WERI-Rb-1 (cell line): ENCODE measurements at places on chromosomes 3 and 15.

- DNase-seq, result no peak
Measured at GRCh38 chr3:114904633-114905032, 242.5 kb downstream of the ZBTB20 start.

DNA sequence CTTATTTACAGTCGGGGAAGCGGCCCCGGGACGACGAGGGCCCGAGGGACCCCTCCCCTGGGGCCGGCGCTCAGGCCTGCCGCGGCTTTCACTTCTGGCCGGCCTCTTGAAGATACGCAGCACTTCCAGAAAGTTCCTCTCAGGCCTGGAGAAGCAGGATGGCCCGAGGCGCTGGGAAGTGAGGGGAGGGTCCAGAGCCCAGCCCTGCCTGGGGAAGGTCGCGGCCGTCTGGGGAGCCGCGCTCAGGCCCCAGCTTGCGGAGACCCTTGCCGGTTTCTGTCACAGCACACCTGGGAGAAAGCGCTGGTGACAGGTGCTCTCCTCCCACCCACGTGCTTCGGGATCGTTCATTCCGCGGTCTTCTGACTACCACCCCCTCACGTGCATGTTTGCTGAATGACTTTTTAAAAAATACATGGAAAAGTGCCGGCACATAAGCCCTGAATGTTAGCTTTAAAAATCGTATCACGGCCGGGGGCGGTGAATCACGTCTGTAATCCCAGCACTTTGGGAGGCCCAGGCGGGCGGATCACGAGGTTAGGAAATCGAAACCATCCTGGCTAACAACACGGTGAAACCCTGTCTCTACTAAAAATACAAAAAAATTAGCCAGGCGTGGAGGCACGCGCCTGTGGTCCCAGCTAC, 727 bp upstream of the TM2D3 start:
- peak; percentile 12 for DNase-seq

GRCh38 chr3:144763878-144764454, 792.3 kb downstream of the DIPK2A start:
- no peak for DNase-seq

DNA sequence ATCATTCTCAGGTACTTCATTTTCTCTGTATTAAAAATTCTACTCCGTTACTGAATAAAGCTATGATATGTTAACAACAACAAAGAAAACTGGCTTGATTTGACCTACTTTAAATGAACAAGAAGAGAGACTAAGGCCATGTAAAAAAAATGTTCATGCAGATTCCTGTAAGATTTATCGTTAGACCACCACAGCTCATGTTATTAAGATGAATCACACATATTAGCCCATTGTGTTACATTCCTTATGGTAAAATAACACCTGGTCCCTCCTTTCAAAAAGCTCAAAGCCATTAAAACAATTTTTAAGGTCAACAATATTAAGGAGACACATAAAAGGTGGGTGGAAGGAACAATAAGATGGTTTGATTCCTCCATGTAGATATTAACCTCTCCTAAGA, 6.3 kb downstream of the THOC7 start:
- DNase-seq, result no peak

DNA sequence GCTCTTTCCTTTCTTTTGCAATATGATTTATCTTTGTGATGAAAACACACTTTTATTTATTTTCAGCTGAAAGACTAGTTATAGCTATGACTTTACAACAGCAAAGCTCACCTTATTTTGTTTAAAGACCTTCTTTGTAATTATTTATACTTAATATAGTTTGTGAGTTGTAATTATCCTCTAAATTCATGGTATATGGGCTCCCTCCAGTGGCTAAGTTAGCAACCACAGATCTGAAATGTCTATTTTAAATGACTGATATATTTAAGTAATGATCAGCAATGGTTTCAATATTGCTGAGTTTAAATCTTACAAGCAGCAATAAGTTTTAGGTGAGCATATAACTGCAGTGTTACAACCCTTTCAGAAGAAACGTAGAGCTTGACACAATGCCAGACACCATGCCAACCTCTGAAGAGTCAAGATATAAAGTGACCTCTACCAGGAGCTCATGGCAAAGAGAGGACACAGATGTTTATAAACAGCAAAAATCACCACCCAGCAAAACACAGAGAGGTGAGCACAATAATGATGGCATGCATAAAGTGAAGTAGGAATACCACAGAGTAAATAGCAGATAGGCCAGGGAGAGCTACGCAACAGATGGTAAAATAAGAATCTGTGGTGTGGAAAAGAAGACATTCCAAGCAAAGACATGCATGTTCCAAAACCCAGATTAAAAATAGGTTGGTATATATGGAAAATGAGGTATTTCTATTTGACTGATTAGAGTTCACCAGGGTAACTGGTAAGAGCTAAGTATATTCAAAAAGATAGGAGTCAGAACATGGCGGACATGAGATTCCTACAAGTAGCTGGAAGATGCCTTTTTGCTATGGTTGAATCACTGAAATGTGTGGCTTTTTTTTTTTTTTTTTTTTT, 143.7 kb upstream of the ZNF385D start:
- DNase-seq, result no peak

GRCh38 chr3:66457252-66457651, 43.6 kb downstream of the LRIG1 start:
- no peak for DNase-seq

DNA sequence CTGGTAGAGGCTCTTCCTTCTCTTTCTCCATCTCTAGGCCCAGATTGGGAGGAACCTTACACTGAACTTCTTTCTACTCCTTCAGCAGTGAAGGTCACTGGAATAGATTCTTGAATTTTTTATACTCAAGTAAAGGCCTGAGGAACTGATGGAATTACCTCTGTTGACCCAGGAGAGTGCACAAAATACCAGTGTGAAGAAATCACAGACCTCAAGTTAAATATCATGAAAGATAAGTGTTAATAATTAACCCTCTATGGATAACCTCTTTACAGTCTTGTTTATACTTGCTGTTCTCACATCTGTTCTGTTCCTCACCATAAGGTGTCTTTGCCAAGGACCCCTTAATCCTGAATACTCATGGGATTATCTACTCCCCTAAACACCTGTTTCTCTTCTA, 244.4 kb upstream of the STAC start:
- DNase-seq, result no peak

- DNase-seq, result no peak
Measured at GRCh38 chr15:33154351-33155166, 40.0 kb downstream of the FMN1 start.

DNA sequence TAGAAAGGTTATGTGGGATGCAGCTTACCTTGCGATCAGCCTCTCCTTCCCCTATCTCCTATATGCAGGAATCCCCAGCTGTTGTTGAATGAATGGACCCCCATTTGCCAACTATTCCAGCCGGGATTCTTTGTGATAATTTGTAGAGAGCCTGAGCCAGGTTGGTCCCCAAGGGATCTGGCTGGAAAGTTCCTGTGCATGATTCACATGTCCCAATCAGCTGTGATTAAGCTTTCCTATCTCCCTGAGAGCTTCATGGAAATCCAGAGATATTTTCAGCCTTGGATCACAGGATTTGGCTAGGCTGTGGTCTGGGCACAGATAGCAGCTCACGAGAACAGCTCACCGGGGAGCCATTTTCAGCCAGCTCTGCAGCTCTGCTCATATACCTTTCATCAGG, 76.7 kb downstream of the ARNT2 start:
- no peak for DNase-seq

DNA sequence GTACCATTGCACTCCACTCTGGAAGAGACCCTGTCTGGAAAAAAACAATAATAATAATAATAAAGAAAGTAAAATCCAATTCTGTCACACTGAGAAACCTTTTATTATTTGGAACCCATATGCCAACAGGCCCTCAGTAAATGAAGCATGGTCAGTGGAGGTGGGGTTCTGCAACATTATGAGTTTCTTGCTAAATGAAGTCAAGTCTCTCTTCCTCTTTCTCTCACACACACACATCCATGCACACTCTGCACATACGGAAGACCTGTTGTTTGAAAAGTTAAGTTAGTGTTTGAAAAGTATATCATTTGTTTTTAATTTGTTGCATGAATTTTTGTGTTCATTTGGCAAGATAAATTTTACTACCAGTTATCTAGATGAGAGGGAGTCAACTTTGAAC, 27.8 kb downstream of the GAP43 start:
- no peak for DNase-seq

- DNase-seq, result peak; percentile 51
Measured at GRCh38 chr3:171183042-171183441, 156.5 kb upstream of the SLC2A2 start.

- DNase-seq, result no peak
Measured at GRCh38 chr3:53809267-53809666, 37.0 kb downstream of the CHDH start.

- peak; percentile 29 for DNase-seq
Measured at GRCh38 chr3:71582036-71582611, 1.4 kb downstream of the FOXP1 start.

GRCh38 chr15:80159811-80160569, 7.2 kb downstream of the FAH start:
- no peak for DNase-seq

GRCh38 chr3:66378256-66378655, 122.6 kb downstream of the LRIG1 start:
- DNase-seq, result no peak

GRCh38 chr3:148333091-148333490, 364.6 kb upstream of the AGTR1 start:
- DNase-seq, result no peak

- DNase-seq, result peak; percentile 92
Measured at GRCh38 chr15:29699791-29700190, 122.5 kb downstream of the TJP1 start.

DNA sequence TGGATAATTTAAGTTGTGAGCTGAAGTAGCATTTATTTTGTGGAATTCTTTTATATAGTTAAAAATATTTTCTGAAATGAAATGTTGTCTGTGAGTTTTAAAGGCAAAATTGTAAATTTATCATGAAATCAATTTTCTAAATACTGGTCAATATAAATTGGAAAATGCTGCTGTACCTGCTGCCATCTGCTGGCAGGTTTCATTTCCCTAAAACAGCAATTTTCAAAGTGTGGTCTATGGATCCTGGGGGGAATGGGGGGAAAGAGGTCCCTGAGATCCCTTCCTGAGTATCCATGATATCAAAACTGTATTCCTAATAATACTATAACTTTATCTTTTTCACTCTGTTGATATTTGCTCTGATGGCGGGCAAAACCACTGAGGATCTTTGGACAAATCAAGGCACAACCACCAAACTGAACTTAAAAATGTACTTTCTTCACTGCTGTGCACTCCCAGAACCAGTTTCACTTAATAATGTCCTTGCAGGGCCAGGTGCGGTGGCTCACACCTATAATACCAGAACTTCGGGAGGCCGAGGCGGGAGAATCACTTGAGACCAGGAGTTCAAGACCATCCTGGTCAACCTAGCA, 17.2 kb upstream of the CCR4 start:
- DNase-seq, result peak; percentile 23

GRCh38 chr3:27800261-27800660, 78.1 kb upstream of the EOMES start:
- no peak for DNase-seq
